ENCODE measurements at places on chromosomes 3 and 15. TPM values are rescaled to one million over a fixed set of nuclear protein-coding genes. Genes with fewer than 3 reads are reported as not detected.

Gene ARHGAP31
- total RNA-seq, result 5.3 TPM

GRCh38 chr3:44913868-44914468 is 39.6 kb downstream of the TGM4 start:
- no peaks in the 10 kb centered on the region for H3K4me1 ChIP-seq
- no peak overlapping the region for H3K27ac ChIP-seq
- no peaks in the 10 kb centered on the region for H3K27me3 ChIP-seq
- DNase-seq, result peak; percentile 53
- H3K36me3 ChIP-seq, result peaks cover 10% of the 10 kb centered on the region
- no peak overlapping the region for H3K4me3 ChIP-seq

- no peaks in the 10 kb centered on the region for H3K27me3 ChIP-seq
- no peak for DNase-seq
- peaks cover 96% of the 10 kb centered on the region for H3K36me3 ChIP-seq
- H3K4me1 ChIP-seq, result no peaks in the 10 kb centered on the region
- H3K27ac ChIP-seq, result no peak overlapping the region
- H3K4me3 ChIP-seq, result no peak overlapping the region
These were observed 28.6 kb upstream of the TEX264 start for GRCh38 chr3:51642462-51642861.

DNA sequence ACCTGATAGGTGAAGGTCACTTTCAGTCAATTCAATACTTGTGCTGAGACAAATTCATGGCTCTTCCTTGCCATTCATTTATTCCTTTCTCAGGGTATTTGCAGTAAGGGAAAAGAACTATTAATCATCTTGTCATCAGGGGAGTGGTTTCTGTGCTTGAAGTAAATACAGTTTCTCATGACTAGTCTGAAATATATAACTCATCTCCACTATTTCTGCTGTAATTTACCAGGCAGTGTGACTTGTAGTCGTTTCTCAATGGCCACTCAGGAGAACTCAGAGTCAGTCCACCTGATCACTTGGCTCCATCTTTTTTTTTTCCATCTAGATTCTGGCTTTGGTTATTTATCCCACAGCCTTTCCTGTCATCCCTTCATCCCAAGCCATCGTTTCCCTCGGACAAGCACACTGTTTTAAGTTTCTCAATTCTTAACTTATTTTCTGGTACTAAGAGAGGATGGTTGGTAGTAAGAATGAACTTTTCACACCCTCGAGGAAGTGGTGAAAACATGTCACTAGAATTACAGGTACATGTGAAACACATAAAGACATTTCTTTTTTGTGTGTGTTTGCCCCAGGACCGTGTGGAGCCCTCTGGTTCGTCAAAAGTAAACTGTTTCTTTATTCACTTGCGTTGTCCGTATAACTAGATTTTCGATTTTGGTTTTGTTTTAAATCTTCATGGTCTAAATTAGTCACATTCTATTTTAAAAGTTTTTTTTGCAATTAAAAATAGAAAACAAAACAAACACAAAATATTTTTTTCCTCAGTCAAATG is 620.2 kb downstream of the ZBBX start:
- no peak overlapping the region for H3K27ac ChIP-seq
- no peak overlapping the region for H3K4me3 ChIP-seq
- H3K4me1 ChIP-seq, result no peaks in the 10 kb centered on the region
- H3K36me3 ChIP-seq, result no peaks in the 10 kb centered on the region

GRCh38 chr3:124760601-124761000 is 30.3 kb downstream of the UMPS start:
- no peaks in the 10 kb centered on the region for H3K36me3 ChIP-seq
- H3K4me1 ChIP-seq, result no peaks in the 10 kb centered on the region
- no peak for DNase-seq
- H3K27ac ChIP-seq, result no peak overlapping the region
- no peaks in the 10 kb centered on the region for H3K27me3 ChIP-seq

Measured in naive thymus-derived CD4-positive, alpha-beta T cell (primary cell).